ENCODE measurements at places on chromosomes 2 and 18.

DNA sequence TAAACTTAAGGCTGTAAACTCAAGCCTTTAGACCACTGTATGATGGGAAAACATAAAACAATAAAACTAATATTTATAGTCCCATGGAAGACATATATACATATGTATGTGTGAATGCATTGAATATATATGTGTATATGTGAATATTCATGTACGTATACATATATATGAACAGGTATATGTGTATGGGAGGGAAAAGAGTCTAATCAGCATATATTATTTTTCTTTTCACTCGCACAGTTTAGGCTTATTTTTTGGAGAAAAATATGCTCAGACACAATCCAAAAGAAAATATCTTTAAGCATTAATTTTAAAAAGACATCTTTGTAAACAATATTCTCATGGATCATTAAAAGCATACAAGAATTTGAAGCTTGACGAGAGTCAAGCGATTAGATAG is 22.7 kb downstream of the COL4A4 start:
- no peak for DNase-seq

DNA sequence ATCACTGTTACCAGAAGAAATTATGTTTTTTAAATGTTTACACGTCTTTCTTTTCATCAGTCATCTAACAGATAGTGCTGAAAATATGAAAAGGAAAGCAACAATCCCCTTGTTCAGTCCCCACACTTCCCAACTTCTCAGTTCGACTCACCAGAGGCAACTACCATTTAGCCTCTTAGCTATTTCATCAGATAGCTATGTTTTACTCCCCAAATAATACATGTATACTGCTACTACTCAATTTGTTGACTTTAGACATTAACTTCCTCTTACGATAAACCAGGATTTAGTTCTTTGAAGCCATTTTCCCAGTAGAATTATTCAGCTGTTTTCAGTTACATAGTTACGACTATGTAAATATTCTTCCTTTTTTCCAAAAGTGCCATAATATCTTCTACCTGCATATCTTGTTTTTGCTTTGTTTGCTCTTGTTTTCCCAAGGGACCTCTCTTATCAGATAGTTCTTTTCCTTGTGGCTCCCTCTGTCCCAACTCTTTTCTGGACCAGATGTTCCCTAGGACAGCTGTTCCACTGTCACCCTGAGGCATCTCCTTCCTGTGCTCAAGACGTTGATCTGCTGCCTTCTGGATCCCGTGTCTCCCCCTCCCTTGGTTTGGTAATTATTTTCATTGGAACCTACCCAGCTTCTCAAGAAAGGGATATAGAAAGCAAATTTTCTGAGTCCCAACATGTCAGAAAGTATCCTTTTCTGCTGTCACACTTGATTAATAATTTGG is 289.3 kb upstream of the TANK start:
- DNase-seq = no peak

DNA sequence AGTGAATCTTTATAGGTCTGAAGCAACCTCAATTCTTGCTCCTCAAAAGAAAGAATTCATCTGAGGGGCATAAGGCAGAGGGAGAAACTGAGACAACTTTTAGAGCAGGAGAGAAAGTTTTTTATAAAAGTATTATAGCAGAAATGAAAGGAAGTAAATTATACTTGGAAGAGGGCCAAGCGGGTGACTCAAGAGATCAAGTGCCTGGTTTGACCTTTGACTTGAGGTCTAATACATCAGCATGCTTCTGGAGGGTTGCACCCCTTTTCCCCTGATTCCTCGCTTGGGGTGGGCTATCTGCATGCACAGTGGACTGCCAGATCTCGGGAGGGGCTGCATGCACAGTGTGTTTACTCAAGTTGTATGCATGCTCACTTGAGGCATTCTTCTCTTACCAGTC is 268.5 kb upstream of the LRATD1 start:
- no peak for DNase-seq

GRCh38 chr2:54912893-54913292 is 137.4 kb downstream of the RTN4 start:
- no peak for DNase-seq

DNA sequence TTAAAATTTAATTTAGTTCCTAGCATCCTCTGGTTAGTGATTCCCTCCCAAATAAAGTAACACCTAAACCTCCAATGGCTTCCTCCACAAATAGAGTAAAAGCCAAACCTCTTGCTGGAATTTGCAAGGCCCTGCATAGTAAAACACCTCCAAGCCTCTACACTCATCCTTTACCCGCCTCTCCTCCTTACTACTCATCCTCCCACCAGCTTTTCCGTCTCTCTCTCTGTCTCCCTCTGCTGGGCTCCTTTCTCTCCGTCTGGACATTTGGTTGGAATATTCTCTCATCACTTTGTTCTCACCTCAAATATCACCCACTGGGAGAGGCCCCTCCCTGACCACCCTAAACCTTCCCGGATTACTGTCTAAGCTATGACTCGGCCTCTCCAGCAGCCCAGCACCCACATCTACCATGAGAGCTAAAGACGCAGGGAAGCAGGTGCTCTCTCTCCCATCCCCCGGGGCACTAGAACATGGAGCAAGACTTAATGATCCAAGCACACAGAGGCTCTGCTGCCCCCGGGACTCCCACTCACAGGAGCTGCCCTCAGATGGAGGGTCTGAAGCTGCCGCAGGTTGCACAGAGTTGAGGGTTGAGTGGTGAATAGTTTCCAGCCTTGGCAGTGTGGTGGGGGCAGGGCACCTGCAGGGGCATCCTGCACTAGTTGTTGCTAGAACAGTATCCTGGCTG is 167.2 kb downstream of the FBXO15 start:
- no peak for DNase-seq

DNA sequence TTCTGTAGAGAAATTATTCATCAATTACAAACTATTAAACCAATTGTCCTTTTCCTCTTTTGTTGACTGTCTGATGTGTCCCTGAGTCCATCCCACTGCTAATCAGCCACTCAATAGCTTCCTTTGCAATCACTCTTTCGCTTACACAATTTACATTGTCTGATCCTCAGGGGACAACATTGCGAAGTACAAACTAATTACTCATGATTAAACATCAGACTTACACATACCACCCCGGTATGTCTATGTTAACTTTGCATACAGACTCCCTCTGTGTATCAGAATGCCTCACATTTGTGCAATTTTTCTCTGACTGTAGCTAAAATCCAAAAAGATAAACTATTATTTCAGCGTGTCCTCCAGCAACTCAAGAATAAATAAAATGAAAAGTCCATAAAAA is 264.4 kb upstream of the REV1 start:
- no peak for DNase-seq

DNA sequence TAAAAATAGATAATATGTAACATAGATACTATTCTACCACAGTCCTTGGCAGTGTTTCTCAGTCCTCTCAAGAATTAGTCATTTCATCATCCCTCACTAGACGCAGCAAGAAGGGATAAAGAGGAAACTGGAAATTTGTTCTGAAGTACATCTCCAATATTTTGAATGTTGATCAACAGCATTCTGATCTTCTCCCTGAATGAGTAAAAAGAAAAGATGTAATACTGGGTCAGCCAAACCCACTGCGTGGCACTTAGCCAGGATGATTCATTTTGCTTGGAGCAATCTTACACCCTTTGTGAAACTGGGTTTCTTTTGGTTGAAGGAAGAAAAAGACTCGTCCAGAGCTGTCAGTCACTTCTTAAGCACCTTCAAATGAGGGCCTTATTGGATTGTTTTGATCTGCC is 54.1 kb downstream of the TAF1B start:
- DNase-seq = no peak

DNA sequence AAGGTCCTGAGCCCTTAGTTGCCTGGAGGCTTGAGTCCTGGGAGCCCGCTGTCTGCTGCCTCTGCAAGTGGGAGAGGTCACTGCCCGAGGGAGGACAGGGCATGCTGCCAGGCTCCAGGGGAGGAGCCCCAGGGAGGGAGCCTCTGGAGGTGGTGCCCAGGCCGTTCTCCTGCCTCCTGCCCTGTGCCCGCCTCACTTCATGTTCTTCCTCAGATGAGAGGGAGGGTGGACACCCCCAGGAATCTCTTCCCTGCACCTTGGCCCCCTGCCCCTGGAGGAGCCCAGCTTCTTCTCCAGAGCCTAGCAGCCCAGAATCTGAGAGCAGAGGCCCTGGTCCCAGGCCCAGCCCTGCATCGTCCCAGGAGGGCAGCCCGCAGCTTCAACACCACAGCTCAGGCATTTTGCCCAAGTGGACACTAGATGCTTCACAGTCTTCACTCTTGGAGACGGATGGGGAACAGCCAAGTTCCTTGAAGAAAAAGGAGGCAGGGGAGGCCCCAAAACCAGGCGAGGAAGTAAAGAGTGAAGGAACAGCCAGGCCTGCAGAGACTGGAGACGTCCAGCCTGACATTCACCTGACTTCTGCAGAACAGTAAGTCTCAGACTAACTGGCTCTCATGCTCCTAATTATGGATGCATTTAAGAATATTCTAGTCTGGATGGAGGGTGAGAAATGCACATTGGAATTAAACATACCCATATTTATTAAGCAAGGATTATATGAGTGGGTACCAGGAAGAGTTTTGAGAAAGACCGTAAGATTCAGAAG is 12.1 kb downstream of the PSD4 start:
- no peak for DNase-seq

GRCh38 chr2:43111788-43112554 is 114.4 kb downstream of the ZFP36L2 start:
- DNase-seq = no peak

DNA sequence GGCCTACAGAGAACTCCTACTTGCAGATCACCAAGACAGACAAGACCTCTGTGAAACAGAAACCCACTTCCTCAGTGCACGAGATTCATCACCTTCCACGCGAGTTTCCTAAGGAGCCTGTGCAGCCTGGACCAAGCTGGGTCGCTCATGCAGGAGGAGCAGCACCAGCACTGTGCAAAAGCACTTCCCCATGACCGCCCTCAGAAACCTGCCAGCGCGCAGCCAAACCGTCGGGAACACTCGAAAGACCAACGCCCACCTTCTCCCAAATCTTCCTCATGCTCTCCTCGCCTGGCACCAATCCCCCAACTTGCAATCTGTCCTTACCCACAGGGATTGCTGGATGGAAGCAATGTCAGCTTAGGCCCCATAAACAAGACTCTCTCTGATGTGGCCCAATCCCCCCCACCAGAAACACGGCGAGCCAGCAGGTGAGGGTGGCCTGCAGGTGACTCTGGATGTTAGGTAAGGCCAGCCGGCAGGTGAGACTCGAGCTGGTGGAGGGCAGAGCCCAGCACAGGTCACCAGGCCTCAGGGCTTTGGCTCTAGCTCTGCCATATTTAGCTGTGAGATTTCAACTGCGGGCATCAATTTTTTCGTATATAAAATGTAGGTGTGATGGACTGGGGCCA is 69.4 kb downstream of the PXDN start:
- no peak for DNase-seq

DNA sequence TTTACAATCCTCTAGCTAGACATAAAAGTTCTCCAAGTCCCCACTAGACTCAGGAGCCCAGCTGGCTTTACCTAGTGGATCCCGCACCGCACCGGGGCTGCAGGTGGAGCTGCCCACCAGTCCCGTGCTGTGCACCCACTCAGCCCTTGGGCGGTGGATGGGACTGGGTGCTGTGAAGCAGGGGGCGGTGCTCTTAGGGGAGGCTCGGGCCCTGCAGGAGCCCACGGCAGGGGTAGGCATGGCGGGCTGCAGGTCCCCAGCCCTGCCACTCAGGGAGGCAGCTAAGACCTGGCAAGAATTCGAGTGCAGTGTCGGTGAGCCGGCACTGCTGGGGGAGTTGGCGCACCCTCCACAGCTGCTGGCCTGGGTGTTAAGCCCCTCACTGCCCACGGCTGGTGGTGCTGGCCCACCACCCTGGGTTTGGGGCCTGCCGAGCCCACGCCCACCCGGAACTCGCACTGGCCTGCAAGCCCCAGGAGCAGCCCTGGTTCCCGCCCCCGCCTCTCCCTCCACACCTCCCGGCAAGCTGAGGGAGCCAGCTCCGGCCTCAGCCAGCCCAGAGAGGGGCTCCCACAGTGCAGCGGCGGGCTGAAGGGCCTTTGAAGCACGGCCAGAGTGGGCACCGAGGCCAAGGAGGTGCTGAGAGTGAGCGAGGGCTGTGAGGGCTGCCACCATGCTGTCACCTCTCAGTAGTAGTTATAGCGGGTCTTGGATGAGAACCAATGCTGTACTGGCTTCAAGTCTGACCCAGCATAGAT is 255.2 kb downstream of the CDH7 start:
- no peak for DNase-seq

GRCh38 chr2:19747310-19748072 is 154.3 kb downstream of the TTC32 start:
- DNase-seq = no peak

- no peak for DNase-seq
Observed at GRCh38 chr2:39948016-39948719, 169.1 kb upstream of the THUMPD2 start.

DNA sequence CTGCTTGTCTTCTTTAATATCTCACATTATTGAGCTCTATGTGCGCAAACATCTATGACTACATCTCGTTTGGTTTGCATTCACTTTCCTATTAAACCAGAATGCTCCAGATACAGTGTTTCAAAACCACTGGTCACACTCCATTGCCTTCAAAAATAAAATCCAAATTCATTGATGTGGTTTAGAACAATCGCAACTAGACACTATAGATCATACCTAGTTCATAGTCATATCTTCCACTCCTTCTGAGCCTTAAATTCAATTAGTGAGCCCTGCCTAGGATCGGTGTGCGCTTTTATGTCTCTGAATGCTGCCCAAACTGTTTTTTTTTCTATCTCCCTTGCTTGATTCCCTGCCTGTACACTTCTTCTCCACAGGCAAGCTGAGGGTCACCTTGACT is 238.5 kb upstream of the RGPD4 start:
- DNase-seq = no peak

DNA sequence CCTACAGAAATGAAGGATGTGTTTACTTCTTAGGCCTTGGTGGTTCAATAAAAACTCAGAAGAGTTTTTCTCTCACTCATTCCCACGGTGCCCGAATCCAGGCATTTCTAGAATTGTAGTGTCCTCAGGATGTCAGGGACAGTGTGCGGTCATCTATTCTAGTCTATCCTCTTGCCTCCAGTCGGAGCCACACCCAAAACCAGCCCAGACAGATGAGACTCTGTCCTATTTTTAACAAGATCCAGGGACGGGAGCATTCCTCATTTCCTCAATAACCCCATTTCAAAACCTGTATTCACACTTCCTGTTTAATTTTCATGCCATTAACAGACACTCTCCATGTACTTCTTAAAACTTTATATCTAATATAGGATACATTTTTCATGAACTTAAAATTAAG is 11.6 kb upstream of the RBMS1 start:
- no peak for DNase-seq

GRCh38 chr2:201977651-201978050 is 56.0 kb upstream of the FZD7 start:
- DNase-seq = no peak

DNA sequence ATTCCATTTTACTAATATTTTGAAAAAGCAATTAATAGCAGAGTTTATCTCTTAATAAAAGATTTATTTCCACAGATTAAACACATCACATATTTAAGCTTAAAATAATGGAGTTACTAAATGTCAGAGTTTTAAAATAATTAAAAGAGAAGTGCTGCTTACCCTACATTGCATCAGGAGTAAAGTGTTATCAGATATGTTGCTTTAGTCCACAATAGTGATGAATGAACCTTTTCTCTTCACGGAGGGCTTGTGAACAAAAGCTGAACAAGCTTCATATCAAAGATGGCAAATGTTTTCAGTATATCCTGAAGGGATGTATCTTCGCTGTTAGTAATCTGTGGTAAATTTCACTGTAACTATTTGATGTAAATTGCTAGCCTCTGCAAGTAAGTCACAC is 69.4 kb upstream of the TTC27 start:
- DNase-seq = no peak

GRCh38 chr2:239509373-239510143 is 108.7 kb upstream of the HDAC4 start:
- no peak for DNase-seq

- DNase-seq = no peak
Observed at GRCh38 chr2:219629976-219630695, 2.7 kb downstream of the SLC4A3 start.

- no peak for DNase-seq
Observed at GRCh38 chr18:50432915-50433314, 58.1 kb downstream of the SKA1 start.

Data from stimulated activated CD4-positive, alpha-beta T cell treated with anti-CD3 and anti-CD28 coated beads, Interleukin-12 subunit alpha, Interleukin-12 subunit beta, amount 100 ng/mL, for 24 hours (primary cell).